Fibroblast of mammary gland (primary cell): ENCODE measurements at places on chromosomes 5 and 9.
A peak's percentile ranks its signal among the peaks of the same experiment; 100 is the strongest.

DNA sequence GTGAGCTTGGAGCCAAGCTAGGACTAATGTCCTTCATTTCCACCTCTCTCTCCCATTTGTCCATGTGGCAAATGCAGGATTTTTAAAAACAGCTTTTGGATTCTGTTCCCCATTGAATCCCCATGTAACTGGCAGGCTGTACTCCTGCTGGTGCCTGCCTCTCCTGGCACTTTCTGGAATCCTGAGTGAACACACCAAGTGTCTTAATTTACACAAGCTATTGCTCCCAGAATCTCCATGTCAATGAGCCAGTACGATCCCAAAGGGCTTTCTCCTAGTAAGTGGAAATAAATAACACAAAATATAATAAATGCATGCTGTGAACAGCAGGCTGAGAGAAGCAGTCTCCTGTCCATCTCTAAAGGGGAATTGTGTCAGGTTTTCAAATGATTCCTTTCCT, 88.4 kb upstream of the WWC1 start:
- no peak for DNase-seq

GRCh38 chr9:16119261-16120230, 566.7 kb downstream of the CCDC171 start:
- DNase-seq = peak; percentile 30

- DNase-seq = no peak
Observed at GRCh38 chr9:118238139-118238538, 533.9 kb downstream of the TLR4 start.

DNA sequence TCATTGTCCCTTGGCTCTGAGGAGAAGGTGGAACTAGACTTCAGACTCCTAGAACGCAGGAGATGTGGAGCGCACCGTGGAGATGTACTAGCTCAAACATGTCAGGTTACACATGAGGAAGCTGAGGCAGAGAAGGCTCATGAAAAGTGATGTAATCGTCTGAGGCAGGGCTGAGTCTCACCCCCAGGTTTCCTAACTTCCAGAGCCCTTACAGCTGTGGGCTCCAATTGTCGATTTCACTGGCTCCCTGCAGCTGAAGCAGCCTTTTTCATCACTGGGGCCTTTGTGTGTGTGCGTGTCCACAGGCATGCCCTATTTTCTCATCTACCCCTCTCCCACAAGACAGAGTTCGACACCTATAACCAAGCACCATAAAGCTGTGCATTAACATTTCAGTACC, 370.6 kb downstream of the NTRK2 start:
- DNase-seq = no peak

DNA sequence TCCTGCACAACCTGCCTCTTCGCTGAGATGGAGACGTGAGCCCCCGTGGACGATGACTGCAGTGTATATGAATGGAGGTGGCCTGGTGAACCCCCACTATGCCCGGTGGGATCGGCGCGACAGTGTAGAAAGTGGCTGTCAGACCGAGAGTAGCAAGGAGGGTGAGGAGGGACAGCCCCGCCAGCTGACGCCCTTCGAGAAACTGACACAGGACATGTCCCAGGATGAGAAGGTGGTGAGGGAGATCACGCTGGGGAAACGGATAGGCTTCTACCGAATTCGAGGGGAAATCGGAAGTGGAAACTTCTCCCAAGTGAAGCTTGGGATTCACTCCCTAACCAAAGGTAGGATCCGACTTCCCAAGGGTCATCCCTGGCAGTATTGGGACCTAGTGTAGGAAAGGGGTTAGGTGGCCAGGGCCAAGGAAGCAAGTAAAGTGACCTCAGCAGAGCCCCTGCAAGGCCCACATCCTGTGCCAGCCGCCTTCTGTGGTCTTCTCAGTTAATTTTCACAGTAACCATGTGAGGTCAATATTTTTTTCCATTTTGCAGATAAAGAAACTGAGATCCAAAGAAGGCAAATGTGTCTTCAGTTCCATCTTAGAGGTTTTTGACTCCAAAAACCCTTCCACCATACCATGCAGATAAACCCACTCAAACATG, 53.8 kb downstream of the NIM1K start:
- no peak for DNase-seq

DNA sequence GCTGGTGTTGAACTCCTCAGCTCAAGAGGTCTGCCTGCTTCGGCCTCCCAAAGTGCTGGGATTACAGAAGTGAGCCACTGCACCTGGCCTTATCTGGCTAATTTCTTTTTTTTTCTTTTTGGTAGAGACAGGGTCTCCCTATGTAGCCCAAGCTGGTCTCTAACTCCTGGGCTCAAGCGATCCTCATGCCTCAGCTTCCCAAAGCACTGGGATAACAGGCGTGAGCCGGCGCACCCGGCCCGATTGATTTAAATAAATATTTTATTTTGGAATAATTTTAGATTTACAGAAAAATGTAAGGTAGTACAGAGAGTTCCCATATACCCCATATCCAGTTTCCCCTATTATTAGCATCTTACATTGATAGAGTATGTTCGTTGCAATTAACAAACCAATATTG, 155.0 kb upstream of the MVB12B start:
- DNase-seq = no peak

GRCh38 chr5:149389552-149390495, 10.7 kb upstream of the IL17B start:
- DNase-seq = no peak

DNA sequence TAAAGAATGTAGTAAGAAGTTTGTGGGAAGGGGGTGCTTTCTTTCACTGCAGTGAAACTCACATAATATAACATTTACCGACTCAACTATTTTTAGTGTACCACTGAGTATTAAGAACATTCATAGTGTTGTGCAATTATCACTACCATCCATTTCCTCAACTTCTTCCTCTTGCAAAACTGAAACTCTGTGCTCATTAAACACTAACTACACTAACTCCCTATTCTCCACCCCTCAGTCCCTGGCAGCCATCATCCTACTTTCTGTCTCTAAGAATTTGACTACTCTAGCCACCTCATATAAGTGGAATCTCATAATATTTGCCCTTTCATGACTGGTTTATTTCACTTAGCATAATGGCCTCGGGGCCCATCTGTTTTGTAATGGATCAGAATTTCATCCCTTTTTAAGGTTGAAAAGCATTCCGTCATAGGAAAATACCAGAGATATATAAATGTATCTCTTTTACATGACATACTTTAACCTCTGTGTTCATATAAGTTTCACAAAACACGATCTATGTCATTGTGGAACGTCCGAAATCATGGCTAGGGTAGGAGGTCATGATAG, 56.3 kb upstream of the DIRAS2 start:
- no peak for DNase-seq
